Eye (tissue), 1 donor: ENCODE measurements at places on chromosomes 16 and 17.
A peak's percentile ranks its signal among the peaks of the same experiment; 100 is the strongest.

DNA sequence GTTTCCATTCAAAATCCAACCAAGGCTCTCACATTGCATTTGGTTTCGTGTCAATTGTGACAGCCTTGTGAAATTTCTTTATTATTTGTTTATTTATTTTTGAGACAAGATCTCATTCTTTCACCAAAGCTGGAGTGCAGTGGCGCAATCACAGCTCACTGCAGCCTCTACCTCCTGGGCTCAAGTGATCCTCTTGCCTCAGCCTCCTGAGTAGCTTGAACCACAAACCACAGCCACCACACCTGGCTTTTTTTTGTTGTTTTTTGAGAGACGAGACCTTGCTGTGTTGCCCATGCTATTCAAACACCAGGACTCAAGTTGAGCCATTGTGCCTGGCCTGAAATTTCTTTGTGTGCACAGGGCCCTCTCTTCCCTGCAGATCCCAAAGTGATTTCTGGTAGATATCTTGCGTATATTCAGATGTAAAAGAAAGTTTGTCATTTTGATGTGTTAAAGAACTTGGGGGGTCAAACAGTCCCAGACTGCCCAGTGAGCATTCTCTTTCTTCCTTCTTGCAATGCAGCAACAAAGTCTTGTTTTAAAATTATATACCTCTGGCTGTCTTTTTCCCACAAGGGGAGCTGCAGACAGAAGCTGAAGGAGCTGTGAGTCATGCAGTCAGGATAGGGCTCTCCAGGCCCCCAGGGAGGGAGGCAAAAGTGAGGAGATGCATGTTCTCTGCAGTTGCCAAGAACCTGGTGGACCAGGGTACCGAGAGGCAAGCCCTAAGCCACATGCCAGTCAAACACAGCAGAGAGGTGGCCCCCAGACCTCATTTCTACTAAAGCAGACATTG lies 15.5 kb upstream of the USP22 start:
- DNase-seq, result no peak

DNA sequence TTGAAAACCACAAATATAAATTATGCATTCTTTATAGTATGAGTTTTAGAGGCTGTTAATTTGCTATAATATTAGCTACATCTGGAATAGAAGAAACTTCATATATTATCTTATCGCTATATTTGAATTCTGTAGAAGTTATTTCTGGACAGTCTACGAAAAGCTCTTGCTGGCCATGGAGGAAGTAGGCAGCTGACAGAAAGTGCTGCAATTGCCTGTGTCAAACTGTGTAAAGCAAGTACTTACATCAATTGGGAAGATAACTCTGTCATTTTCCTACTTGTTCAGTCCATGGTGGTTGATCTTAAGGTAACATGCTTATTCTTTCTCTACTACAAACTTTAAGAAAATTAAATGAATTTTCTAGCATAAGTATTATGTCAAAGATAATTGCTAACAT lies 96.8 kb downstream of the OMG start:
- DNase-seq, result no peak

DNA sequence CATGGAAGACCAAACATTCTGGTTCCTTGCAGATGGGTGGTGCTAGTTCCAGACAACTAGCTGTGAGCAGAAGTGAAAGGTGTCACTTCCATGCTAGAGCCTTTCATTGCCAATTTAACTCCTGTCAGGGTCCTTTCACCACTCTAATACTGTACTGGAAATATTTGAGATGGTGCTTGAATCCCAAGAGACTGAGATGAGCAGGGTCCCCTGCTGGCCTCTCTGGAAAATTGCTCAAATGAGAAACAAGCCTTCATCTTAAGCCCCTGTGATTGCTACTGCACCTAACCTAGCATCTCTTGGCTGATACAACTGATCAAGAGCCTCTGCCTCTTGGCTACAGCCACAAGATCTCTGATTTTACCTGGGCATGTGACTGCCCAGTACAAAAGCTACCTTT lies 7.4 kb upstream of the VAC14 start:
- DNase-seq, result no peak

GRCh38 chr17:33939959-33940358 lies 315.1 kb upstream of the CCL2 start:
- DNase-seq, result no peak

- DNase-seq, result no peak
Measured at GRCh38 chr16:82083710-82084353, 48.8 kb downstream of the HSD17B2 start.

DNA sequence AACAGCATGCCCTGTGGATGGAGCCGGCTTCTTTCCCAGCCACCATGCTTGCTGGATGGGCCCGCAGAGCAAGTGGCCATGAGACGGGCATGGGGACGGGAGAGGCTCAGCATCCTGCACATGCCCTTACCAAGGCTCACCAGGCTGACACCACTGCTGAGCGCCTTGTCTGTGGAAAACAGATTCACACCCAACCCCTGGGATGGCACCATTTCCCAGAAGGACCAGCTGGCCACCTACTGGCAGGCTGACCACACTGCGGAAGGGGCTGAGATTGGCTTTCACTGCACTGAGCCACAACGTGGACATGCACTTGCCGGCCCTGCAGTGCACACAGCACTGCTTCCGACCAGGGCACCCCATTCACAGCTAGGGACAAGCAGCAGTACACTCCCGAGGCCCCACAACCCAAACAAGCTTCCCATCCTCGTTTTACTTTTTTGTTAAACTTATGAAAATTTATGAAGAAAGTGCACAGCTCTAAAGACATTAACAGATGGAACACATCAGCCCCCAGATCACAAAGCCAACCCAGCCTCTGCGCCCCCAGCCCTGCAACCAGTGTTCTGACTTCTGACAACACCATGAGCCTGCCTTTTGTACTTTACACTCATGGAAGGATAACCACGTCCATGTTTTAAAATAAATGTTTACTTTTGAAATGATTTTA lies 13.9 kb upstream of the KRTAP17-1 start:
- peak; percentile 73 for DNase-seq

DNA sequence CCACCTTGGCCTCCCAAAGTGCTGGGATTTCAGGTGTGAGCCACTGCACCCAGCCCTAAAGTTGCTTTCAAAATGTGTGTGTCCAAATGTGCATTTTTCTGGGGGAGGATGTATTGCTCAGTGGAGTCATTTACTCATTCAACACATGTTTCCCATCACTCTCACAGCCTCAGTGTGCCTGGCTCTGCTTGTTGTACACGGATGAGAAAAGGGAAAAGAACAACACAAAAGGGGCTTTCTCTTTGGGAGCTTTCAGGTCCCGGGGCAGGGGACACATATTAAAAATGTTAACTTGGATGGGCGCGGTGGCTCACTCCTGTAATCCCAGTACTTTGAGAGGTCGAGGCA lies 1.7 kb upstream of the PPL start:
- no peak for DNase-seq

GRCh38 chr17:81513753-81514488 lies 1.3 kb upstream of the ACTG1 start:
- peak; percentile 79 for DNase-seq

DNA sequence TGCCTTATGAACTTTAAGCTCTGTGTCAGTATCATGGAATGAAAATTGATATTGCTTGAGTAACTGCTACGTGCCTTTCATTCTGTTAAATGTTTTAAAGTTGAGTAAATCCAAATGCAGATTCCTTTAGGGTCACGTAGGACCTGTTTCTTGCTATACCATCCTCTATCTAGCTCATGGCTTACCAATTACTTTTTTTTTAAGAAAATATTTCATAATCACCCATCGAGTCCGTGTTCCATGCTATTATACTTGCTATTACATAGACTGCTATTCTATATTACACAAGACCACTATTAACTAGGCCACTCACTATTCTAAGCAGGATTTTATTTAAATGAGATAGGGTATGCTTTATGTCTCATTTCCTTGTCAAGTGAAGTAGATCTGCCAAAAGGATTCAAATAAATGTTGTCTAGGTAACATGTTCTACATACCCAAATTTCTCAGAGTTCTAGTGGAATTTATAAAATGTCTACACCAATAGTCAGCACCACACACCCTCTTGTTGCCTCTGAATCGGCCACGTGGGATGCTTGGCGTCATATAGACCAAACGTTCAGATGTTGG lies 11.9 kb downstream of the ANKFN1 start:
- no peak for DNase-seq

DNA sequence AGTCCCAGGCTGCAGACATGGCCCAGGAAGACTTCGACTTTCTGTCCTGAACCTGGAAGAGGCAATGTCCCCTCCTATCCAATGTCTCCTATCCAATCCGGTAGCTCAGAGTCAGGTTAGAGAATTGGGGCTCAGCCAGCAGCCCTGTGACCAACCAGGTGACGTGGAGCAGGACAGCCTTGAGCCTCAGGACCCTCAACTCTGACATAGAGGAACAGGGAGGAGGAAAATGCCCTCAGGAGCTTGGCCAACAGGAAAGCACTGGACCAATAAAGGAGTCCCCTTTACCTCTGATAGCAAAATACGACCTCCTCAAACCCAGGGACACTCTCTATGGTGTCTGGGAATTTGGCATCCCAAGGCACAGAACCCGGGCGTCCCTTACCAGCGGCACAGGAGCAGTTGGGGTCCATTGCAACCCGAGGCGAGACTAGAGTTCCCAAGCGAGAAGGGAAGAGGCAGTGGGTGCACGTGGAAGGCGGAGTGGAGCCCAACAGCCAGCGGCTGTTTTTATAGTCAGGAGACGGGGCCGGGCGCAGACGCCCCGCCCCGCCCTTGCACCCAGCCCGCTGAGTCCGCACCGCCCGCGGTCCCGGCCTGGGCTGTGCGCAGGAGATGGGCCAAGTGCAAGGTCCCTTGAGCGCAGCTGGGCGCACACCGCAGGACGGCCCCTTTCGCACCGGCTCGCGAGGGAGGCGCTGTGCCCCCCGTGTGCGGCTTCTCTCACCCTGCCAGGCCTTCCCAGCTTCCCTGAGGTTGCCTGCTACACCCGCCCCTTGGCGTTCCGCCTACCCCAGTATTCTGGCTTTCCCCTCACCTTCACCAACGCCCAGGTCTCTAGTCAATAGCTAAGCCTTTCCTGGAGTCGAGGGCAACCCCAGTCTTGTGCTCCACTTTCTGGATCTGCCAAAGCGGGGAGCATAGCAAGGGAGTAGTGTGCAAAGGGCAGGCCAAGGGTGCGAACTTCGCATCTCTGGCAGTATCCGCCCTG lies at the start of gene MT1G:
Gene MT1G (minus strand): TSS at position 485 of the 991 bp plus-strand sequence. CDS start 72 bp downstream, at position 413.
- DNase-seq, result no peak

- no peak for DNase-seq
Measured at GRCh38 chr16:72983241-72983640, 64.7 kb downstream of the ZFHX3 start.

DNA sequence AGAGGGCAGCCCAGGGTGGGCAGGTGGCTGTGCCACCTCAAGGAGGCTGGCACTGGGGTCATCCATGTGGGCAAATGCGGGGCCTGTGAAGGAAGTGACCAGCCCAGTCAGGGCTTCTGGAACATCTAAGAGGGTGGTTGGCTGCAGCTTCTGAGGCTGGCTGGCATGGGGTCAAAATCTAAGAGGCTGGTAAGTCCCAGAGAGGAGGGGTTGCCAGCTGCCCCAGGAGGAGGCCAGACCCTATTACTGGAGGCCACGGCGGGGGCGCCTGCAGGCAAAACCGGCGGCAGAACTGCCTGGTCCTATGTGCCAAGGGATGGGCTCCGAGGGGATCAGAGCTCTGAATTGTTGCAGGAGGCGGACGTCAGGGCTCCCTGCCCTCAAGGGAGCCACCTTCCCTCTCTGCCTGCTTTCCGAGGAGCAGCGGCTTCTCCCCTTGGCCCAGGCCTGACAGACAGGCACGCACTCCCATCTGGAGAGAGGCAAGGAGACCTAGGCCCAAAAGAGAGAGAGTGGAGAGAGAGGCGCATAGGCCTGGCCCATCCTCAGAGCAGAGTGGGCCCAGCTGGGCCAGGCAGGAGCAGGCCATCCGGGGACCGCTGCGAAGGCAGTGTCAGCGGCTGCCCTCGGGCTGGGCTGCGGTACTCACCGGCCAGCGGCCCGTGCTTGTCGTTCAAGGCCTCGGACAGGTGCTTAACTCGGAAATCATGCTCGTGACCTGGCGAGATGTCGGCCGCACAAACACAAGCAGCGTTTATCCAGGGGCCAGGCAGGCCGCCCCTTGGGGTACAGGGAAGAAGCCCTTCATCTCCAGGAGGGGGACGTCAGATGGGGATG lies 10.9 kb downstream of the ZACN start:
- DNase-seq, result no peak

DNA sequence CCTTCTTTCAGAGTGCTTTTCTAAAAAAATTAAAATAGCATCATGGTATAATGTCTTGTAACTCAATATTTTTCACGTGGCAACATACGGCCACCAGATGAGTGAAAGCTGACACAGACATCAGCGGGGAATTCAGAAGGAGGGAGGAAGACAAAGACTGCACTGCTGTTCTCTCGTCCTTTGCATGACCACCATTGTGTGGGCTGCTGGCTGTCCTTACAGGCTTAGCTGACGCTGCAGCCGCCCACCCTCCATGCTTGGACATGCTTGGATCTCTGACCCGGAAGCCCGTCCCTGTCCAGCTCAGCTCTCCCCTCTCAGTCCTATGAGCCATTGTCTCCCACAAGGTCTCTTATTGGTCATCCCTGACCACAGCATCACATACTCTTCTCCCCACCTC lies 11.4 kb upstream of the MLYCD start:
- peak; percentile 44 for DNase-seq

GRCh38 chr17:57858838-57859237 lies 9.0 kb upstream of the MRPS23 start:
- no peak for DNase-seq

GRCh38 chr16:87984632-87985267 lies 33.5 kb downstream of the BANP start:
- DNase-seq, result no peak

- DNase-seq, result no peak
Measured at GRCh38 chr17:6642592-6642991, 1.7 kb downstream of the TXNDC17 start.

DNA sequence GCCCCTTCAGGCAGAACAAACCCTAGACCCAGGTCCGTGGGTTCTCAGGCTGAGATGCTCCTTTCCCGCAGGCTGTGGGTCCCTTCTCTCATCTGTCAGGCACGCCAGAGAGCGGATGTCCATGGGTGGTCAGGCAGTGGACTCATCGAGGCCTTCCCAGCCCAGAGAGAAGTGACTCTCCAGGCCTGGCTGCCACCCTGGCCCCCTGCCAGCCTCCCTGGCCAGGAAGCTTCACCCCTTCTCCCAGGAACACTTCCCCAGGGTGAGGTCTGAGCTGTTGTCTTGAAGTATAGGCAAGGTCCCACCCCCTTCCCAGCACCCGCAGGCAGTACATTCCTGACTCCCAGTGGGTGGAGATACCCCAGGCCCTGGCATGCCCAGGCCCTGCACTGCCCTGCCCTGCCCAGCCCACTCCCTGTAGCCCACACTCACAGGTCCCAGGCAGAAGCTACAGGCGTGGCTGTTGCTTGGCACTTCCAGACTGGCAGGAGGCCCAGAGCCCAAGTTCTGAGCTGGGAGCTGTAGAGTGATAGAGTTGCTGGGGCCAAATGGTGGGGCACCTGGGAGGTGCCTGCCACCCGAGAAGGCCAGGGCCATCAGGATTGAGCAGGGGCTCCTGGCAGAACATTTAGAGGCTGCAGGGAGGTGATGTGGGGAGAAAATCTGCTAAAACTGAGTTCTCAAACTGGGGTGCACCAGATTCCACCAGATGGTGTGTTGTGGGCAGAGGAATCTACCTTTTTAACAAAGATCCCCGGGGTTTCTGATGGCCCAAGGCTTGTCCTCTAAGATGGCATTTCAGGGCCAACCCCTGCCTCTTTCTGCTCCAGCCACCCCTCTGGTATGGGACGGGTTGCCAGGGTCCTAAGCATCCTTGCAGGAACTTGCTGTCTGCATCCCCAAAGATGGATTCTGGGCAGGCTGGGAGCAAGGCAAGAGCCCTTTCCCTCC lies 6.7 kb downstream of the ITGA3 start:
- peak; percentile 39 for DNase-seq

- DNase-seq, result no peak
Measured at GRCh38 chr16:83992624-83993023, 24.6 kb downstream of the NECAB2 start.
